NCI-H524 treated with DMSO at 0.1 percent for 48 hours (cell line): ENCODE measurements at places on chromosomes 1 and 21.

GRCh38 chr1:1833916-1834325 lies 55.7 kb upstream of the NADK start:
- no peak for DNase-seq

DNA sequence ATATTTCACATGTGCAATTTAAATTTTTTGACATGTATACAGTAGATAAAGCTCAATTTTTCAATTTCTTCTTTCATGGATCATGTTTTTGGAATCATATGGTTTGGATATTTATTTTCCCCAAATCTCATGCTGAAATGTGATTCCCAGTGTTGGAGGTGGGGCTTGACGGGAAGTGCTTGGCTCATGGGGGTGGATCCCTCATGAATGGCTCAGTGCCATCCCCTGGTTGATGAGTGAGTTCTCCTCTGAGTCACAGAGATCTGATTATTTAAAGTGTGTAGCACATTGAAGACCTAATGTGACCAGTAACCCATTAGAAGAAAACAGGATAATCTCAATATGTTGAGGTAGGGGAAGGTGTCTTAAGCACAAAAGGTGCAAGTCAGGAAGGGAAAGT lies 9.1 kb upstream of the IFI16 start:
- DNase-seq: no peak

DNA sequence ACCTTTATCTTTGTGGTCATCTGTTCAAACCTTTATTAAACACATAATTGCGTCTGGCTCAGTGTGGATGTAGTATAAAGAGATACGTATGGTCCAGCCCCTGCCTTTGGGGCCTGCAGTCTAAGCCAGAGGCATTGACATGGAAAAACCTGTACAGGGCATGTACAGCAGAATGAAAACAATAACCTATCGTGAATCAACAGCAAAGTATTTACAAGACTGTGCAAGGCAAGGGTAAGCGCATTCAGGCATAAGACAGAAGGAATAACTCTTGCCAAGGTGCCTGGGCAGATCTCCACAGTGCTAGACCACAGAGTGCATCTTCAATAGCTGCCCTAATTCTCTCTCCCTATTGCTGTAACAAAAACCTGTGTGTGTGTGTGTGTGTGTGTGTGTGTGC lies 35.5 kb downstream of the KIRREL1 start:
- DNase-seq: no peak

- DNase-seq: no peak
Observed at GRCh38 chr1:217407534-217408001, 223.3 kb downstream of the GPATCH2 start.

- no peak for DNase-seq
Observed at GRCh38 chr1:206705726-206706297, 21.1 kb downstream of the MAPKAPK2 start.

- no peak for DNase-seq
Observed at GRCh38 chr1:90781534-90781933, 64.4 kb upstream of the BARHL2 start.

GRCh38 chr1:168822911-168823310 lies 93.9 kb upstream of the DPT start:
- DNase-seq: no peak

DNA sequence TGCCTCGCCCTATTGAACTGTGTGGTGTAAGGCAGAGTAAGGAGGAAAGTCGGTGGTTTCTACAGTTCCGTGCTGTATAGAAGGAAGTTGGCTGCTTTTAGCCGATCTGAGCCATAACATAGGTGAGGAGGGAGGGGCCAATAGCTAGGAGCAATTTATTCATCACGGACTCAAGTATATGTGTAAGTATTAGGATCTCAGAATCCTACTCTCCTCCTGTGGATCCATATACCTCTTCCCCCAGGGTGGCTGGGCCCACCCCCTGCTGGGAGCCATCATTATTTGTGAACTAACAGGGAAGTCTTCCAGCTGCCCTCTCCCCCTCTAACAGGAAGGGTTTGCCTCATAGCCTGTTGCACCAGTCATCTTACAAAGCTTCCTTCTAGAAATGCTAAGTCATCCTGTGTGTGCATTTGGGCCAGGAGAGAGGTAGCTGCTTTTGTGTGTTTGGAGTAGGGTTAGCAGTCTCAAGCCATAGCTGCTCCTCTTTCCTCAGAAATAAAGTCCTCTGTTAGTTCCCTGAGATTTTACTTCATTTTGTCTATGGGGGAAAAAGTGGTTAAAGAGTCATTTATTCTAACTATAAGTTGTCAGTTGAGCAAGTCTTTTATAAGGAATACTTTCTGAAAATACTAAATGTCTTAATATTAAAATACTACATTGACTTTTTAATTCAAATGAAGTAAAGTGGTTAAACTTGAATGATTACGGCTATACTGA lies 14.9 kb upstream of the CENPS start:
- DNase-seq: no peak

- no peak for DNase-seq
Observed at GRCh38 chr1:33036051-33036525, 595 bp downstream of the AK2 start.

DNA sequence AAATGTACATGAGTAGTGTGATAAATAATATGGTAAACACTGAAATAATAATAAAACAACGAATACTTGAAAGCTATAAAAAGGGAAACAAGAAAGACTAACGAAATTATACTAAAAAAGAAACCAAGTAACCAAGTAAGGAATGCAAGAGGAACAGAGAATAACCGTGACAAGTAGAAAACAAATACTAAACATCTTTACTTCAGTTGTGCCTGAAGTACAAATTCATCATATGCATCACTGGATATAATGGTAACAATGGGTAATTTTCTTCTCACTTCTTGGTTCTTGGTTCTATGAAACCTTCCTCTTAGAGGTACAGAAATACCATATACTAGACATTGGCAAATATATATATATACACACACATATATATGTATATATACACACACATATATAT lies 1093.6 kb upstream of the B3GALT2 start:
- no peak for DNase-seq

GRCh38 chr1:233606813-233607212 lies 7.1 kb upstream of the KCNK1 start:
- no peak for DNase-seq

GRCh38 chr21:46411236-46411635 lies 47.5 kb upstream of the DIP2A start:
- no peak for DNase-seq

DNA sequence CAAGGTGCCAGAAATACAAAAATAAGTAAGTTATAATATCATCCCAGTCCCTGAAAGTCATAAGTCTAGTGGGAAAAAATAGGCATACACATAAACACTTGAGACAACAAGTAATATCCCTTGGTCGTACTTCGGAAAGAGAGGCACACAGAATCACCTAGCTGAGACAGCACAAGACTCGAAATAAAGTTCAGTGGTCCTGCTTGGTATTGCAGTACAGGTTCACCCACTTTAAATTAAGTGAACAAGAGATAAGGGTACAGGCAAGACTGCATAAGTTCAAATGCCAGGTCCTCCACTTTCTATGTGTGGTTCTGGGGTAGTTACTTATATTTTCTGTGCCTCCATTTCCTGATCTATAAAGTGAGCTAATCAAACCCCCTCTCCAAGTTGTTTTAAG lies 47.6 kb downstream of the SEC16B start:
- no peak for DNase-seq

DNA sequence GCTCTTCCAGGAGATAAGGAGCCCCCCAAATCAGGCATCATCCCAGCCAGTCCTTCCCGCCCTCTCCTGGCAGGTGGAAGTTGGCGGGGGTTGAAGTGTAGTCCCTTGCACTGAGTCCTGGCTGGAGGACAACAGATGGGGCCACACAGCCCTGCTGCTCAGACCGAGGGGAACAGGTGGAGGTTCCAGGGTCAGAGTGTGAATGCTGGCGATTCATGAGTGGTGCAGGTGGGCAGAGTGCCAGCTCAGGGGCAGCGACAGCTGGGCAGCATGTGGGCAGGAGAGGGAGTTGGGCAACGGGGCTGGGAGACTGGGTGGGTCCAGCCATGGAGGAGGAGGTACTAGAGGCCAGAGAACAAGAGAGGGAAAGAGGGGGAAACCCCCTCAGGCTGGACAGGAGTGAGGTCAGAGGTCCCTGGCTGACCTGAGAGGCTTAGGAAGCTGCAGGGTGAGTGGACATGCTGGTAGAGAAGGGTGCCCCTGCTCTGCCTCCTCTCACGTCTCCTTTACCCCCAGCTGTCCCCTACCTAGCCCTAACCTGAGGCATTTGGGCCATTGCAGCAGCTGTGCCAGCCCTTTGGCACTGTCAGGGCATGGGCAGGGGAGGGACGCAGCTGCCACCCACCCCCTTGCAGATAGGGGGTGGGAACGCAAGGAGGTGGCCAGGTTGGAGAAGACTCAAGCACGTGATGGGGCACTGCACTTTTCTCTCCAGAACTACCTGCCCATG lies 11.3 kb upstream of the ADORA1 start:
- DNase-seq: peak; percentile 89
